PC-9 (cell line): ENCODE measurements at places on chromosomes 13 and 19.

DNA sequence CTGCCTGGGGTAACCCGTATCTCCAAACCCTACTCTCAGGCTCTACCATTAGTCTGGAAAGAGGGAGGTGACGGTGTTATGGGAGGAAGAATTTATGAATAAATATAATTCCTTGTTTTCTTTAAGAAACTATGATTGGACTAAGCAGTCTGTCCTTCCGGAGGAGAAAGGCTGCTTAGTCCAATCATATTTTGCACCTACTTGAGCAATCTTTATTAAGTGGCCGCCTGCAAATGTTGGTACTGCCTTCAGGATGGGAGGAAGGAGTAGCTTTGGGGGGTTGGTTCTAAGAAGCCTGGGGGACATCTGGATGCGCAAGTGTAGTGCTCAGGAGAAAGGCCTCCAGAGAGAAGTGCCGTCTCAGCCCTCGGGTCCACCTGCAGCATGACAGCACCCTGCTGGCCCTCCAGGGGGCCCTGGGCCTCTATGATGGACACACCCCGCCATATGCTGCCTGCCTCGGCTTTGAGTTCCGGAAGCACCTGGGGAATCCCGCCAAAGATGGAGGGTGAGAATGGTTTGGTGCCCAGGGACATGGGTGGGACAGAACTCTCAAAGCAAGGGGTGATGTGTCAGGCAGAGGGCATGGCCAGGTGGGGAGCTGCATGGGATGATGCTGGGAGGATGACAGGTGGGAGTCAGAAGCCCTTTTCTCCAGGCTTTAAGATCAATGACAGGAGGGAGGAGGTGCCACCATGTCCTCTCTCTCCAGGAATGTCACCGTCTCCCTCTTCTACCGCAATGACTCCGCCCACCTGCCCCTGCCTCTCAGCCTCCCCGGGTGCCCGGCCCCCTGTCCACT lies 4.1 kb downstream of the ACP4 start:
- no peak for DNase-seq

- no peak for DNase-seq
Measured at GRCh38 chr19:2774083-2774679, 8.9 kb downstream of the SGTA start.

DNA sequence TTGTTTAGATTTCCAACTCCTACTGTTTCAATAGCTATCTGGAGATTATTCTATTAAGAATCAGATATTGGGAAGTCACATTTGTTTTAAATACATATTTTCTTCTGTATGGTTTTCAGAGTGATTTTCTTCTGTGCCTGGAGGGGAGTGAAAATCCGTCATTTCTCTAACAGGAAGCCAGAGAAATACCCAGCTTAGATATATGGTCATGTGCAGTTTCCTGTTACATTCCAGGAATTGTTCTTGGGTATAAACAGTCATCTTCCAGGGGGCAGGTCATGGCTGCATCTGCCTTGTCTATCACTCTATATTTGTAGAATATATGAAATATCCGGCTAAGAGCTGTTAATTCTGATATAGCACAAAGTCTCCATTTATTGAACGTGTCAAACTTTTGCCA lies 77.5 kb upstream of the MIR17HG start:
- DNase-seq = no peak

DNA sequence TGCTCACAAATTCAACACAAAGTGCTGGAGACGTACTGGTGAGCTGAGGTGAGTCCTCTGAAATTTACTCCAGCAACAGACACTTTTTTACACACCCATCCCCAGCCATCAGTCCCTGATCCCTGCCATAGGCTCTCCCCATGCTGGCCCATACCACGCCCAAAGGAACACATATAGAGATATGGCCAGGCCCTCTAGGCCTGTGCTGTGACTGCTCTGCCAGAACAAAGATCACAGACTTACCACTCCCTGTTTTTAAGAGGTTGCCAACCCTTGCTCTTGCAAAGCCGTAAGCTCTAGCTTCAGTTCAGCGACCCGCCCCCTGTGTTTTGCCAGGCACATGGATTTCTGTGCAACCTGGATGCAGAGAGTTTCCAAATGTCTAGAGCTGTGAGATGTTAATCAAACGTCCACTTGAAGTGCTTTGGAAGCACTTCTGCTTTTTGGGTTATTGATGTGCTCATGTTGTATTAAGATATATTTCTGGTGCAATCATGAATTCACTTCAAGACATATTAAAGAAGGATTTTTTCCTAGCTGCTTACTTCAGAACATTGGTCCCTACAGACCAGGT lies 59.7 kb downstream of the DLEU7 start:
- DNase-seq = no peak

DNA sequence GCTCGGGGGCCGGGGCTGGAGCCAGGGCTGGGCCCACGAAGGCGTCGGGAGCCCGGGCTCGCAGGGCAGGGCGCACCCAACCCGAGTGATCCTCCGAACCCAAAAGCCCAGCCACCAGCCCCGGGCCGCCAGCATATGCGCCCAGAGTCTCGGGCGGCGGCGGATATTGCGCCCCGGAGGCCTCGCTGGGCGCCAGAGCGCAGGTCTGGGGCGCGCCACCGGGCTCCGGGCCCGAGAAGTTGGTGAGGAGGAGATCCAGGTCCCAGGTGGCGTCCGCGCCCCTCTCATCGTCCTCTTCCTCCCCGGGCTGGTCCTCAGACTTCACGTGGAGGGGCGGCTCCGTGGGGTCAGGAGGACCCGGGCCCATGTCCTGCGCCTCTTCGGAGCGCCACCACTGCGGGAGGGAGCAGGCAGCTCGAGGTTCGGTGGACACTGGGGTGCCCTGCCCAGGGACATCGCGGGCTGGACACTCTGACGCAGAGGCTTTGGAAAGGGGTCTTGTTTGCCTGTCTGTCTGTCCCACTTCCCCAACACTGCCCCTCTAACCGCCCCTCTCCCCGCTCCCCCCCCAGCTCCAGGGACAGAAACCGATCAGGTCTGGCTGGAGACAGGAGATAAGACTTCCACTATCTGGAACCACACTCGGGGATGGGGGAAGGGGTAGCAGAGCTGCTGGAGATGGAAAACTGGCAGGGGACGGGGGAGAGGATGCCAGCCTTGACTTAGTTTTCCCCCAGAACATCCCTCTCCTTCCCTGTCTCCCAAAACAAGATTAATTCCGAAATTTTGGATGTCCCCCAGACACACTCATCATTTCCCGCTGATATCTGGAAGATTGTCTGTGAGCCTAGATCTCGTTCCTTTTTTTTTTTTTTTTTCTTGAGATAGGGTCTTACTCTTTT lies 1.0 kb downstream of the KLF1 start:
- DNase-seq = peak; percentile 30

DNA sequence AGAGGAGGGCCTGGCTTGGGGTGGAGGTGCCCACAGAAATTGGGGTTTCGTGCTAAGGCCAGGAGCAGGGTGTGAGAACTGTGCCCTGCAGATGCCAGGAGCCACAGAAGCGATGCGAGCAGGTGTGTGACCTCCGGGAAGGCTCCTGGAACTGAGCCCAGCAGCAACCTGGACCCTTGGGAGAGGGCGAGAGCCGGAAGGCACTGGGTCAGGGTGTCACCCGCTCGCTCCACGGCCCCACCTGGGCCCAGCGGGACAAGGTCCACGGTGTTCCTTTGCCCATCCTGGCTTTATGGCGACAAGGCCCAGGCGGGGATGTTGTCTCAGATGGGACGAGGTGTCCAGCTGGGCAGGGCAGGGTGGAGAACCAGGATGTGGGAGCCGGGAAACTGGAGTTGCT lies 4.2 kb downstream of the MISP start:
- no peak for DNase-seq
